PC-3 (cell line): ENCODE measurements at places on chromosomes 13 and 19.

DNA sequence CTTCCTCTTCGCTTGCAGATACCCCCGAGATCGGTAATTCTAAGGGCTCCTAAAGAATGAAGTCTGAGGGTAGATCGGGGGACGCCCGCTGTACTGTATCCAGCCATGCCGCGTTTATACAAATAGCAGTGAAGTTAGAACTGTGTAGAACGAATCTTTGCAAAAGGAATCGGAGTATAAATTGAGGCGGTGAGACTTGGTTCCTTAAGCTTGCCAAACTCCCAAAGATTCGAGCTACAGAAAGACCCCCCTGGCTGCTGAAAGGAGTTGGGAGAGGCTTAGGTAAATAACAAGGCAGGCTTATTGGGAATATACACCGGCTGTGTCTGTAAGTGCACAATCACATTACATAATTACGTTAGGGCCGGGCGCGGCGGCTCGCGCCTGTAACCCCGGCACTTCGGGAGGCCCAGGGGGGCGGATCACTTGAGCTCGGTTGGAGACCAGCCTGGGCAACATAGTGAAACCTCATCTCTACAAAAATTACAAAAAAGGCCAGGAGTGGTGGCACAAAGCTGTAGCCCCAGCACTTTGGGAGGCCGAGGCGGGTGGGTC, 12.2 kb downstream of the TMEM160 start:
- peak; percentile 25 for DNase-seq

DNA sequence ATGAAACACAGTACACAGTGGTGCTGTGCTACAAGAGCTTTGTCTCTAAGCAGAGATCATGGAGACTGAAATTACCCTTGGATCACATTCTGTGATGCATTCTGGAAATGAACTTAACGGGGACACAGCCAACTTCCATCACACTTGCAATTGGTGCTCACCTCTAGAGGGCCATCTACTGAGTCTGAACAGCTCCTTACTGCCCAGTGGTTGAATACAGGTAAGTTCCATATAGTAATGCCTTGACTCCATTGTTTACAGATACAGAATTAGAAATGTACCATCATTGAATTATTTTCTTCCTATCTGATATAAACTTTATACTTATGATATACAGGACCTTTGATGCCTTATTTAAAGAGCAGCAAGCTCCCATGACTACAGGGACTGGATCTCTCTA, 686.4 kb downstream of the PCDH9 start:
- DNase-seq: no peak

DNA sequence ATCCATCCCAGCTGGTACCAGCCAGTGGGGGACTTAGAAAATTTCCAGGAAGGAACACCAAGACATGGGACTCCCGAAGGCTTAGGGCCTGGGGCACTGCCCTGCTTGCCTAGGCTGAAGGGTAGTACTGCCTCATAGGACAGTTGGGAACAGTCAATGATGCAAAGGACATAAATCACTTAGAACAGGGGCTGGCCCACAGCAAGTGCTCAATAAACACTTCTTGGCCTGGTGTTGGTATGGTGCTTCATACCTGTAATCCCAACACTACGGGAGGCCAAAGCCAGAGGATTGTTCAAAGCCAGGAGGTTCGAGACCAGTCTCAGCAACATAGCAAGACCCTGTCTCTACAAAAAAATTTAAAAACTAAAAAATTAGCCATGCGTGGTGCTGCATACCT, 5.8 kb downstream of the KEAP1 start:
- DNase-seq: no peak

- no peak for DNase-seq
These were observed 68.9 kb downstream of the FREM2 start for GRCh38 chr13:38755793-38756192.

GRCh38 chr19:53907193-53907581, 1.9 kb upstream of the CACNG7 start:
- no peak for DNase-seq

GRCh38 chr13:83780227-83780626, 102.0 kb downstream of the SLITRK1 start:
- DNase-seq: peak; percentile 59

GRCh38 chr13:33279414-33280278, 5.9 kb downstream of the STARD13 start:
- DNase-seq: peak; percentile 95

DNA sequence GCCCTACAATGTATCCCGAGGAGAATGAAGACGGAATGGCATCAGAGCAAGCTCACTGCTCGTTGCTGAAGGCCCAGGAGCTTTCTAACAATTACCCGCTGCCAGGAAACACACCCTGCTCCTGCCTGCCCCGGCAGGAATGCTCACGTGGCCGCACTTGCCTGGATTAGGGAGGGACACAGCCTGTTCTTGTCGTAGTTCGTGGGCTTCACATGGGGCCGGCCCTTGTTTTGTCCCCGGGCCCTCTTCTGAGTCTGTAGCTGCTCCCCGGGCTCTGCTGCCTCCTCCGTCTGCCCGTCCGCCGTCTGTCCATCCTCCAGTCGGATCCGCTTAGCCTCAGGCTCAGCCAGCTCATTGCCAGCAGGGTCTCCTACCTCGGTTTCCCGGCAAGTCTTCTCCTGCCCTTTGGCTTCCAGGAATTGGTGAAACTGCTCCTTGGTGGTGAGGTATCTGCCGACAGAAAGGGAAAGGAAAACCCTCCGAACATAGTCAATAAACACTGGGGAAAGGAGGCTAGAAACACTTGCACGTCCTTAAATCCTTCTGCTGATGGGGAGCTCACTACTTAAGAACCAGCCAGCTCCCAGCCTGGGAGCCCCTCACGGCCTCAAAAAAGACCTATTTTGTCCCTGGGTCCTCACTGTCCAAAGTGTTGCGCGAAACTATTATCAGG, 941 bp downstream of the DUS3L start:
- no peak for DNase-seq

DNA sequence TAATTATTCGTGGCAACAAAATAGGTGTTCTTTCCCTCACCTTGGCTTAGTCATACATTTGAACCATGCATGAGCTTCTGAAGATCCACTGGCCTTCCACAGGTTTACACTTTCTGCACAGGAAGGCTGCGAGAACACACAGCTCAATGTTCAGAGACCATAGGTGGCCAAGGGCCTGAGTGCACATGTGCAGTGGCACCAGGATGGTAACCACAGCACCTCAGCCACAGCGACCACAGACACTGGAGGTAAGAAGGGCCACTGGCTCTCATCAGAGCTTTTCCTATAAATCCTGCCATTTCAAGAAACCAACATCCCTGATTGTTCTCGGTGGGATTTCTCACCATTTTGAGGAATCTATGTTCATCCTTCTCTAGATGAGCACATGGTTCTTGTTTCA, 1.6 kb downstream of the DCLK1 start:
- no peak for DNase-seq

DNA sequence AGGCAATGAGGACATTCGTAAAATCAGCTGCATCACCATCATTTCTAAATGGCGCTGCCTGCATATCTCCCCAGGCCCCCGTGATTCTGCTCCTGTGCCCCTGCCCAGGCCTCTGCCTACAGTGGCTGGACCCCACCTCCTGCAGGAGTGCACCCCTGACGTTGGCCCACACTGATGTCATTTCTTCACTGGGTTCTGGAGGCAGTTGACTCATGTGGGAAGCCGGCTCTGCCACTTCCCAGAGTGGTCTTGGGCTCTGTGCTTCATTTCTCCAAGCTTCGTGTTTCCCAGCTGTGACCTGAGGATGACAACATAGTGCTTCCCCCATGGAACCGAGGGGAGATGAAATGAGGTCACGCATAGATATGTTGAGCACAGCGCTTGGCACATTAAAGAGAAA, 19.9 kb downstream of the CCNE1 start:
- DNase-seq: no peak

GRCh38 chr19:54462047-54462654, 1.4 kb downstream of the LENG9 start:
- DNase-seq: no peak

GRCh38 chr19:31261603-31262212, 87.5 kb downstream of the TSHZ3 start:
- no peak for DNase-seq

DNA sequence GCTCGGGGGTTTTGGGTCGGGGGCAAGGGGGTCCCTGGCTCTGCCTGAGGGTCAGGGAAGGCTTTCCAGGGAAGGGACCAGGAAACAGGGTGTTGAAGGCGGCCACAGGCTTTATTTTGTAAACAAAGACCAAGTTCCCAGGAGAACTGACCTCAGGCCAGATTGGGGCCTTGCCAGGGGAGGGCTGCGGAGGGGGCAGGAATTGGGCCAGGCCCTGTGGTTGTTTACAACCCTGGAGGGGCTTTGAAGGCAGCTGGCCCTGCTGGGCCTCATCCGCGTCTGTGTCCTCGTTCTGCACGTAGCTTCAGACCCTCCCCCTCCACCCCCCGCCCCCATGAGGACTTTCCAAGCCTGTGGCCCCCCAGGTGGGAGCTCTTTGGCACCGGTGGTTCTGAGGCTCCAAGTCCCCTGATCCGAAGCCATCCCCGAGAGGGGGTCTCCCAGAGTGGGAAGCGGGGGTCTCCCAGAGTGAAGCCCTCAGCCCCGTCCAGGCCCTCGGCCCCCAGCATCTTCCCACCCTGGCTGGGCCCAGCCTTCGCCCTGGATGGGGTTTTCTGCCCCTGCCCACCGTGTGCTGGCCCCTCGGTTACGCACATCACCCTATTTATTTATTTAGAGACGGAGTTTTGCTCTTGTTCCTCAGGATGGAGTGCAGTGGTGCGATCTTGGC, 13.5 kb upstream of the BSG start:
- DNase-seq: no peak

GRCh38 chr13:52737451-52737850, 2.2 kb downstream of the CNMD start:
- DNase-seq: no peak

- DNase-seq: no peak
These were observed 11.2 kb downstream of the METTL21C start for GRCh38 chr13:102683637-102684036.

DNA sequence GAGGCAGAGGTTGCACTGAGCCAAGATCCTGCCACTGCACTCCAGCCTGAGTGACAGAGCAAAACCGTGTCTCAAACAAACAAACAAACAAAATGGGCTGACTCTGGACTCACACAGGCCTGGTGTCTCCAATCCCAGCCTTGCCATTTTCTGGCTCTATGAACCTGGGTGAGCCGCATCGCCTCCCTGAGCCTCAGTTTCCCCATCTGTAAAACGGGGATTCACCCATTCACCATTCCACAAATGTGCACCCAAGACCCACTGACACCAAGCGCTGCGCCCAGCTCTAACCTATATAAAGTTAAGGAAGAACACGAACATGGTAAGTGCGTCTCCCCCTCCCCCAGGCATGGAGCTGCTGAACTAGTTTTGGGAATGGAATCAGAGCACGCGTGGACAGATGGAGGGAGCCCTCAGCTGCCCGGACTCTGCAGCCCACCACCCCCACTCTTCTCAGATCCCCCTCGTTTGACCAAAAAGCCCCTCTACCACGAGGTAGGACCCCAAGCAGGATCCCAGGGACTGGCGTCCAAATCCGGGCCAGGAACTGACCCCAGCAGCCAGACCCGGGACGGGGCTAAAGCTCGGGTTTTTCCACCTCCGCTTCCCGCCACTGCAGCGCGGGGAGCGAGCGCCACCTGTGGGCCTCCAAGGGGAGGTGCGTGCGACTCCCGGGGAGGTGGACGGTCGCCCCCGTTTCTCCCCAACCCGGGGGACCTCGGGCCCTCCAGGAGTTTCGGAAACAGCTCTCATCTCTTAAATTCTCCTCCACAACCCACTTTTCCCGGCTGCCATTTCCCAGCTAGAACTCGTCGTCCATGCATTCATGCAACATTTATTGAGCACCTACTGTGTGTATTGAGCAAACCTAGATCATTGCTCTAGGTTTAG, 33.0 kb upstream of the ADGRE5 start:
- peak; percentile 75 for DNase-seq

DNA sequence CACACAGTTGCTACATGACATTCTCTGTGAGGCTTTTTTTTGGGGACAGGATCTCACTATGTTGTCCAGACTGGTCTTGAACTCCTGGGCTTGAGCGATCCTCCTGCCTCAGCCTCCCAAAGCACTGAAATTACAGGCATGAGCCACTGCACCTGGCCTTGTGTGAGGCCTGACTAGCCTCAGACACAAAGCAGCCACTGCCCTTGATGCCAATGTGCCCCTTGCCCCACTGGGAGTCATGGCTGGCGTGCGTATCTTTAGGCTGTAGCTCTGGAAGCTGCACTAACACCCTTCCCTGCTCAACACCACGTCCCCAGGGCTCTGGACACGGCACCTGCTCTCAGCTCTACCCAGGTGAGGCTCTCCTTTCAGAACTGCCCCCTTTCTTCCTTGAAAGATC, 14.5 kb upstream of the KPTN start:
- DNase-seq: no peak

DNA sequence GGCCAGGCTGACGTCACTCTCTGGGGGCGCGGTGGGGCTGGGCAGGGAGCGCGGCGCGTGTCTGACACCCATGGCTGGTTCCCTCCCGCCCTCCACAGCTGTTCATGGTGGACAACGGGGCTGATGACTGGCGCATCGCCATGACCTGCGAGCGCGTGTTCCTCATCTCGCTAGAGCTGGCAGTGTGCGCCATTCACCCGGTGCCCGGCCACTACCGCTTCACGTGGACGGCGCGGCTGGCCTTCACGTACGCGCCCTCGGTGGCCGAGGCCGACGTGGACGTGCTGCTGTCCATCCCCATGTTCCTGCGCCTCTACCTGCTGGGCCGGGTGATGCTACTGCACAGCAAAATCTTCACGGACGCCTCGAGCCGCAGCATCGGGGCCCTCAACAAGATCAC, 14.7 kb downstream of the KCNN1 start:
- DNase-seq: no peak

- DNase-seq: no peak
These were observed 118.5 kb upstream of the MIR17HG start for GRCh38 chr13:91228940-91229339.

DNA sequence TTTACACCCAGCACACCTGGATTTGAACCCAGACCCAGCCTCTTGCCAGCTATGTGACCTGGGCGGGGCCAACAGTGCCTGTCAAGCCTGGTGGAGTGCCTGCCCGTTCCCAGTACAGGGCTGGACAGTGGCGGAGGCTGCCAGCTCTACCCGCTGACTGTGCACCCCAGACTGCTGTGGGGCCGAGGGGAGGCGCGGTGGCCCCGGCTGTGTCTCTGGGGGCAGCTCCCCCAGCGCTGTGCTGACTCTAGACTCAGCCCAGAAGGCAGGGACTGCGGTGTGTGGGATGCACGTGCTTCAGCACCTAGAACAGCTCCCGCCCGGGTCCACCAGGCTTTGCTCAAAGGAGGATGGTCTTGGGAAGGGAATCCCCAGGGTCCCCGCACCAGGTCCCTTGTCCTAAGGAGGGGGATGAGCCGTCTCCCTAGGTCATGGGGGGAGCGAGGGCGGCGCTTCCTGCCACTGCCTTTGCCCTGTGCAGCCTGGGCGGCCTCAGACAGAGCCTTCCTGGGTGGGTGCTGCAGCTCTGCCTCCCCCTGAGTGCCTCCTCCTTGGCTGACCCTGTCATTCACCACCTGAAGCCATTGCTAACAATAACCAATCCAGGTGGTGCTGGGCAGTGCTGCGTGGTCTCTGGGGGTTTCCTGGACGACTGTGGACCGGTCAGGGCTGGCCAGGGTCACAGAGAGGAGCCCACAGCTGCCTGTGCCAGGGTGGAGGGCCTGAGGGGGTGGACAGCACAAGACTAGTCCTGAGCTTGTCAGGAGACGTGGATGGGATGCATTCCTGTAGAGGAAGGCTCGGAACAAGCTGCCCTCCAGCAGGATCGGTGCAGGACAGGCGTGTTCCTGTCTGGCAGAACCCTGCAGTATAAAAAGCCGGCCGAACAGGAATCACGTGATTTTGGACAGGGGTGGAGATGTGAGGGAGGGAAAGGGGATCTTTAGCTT, 18.6 kb downstream of the TMEM255B start:
- DNase-seq: no peak
